ENCODE measurements at places on chromosomes 13 and 19.

DNA sequence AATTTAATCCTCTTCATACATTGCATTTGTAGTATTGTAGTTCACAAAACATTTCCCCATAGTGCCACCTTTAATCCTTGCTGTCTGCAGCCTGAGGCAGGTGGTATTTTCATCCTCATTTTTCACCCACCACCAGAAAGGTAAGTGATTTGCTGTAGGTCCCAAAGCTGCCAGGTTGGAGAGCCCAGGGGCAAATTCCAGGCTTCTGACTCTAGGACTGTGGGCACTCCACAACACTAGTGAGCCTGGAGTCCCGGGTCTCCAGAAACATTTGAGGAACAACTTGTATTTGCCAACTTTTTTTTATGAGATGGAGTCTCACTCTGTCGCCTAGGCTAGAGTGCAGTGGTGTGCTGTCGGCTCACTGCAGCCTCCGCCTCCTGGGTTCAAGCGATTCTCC is 6.2 kb downstream of the ILF3 start:
- DNase-seq: no peak

DNA sequence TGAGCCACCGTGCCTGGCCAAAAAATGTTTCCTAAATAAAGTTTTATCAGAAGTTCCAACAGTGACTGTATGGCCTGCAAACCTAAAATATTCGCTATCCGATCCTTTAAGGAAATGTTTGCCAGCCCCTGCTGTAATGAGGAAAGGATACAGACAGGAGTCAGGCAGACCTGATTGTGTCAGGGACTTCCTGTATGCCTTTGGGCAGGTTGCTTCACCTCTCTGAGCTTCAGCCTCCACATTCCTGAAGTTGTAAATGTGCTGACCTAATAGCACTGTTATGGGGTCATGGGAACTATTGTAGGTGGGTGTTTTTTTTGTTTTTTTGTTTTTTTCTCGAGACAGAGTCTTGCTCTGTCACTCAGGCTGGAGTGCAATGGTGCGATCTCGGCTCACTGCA is 6.2 kb downstream of the ABHD8 start:
- DNase-seq: no peak

GRCh38 chr19:34259367-34260095 is 5.2 kb downstream of the GARRE1 start:
- no peak for DNase-seq

DNA sequence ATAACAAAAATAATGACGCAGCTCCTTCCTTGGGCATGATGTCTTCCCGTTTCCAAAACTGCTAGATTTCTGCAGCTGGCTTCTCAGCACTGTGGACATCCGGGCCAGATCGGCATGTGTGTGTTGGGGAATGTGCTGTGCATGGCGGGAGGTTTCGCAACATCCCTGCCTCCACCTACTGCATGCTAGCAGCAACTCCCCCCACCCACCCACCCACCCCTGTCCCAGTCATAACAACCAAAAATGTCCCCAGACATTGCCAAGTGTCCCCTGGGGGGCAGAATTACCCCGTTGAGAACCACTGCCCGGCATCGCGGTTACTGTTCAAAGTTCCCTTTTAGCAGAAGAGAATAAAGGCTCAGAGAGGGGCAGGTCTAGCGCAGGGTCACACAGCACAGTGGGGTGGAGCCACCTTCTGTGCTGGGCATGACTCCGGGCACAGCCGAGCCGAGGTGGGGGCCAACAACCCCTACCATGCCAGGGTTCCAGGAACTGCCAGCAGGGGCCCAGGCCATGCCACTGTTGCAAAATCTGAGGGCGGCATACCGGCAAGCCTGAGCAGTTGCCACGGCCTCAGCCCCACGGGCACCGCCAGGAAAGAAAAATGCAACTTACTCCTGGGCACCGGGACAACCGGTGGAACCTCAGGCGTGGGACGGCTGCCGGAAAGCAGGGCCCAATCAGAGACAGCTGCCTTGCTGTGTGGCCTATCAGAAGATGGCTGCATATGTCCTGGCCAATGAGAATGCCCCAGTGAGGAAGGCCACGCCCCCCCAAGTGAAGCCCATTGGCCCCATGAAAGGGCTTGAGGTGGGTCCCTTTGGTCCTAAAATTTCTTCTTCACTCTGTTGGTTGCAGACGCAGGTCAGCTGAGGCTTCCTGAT is 22.5 kb upstream of the NFIC start:
- peak; percentile 29 for DNase-seq

DNA sequence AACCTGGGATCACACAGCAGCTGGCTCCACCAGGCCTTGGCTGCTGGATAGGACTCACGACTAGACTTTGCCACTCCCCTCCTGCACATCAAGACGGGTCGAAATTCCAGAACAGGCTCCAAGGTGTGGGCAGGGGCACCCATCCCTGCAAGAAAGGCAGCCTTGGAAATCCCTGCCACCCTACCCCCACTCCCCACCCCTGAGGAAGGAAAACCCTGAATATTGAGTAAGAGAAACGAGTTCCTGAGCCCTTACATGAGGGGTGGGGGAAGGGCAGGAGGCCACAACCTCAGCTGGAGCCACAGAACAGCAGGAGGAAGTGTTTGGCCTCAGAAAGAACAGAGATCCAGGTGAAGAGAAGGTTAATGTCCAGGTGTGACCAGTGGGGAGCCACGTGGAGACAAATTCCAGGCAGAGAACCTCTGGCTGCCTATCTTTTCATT is 20.1 kb downstream of the DEDD2 start:
- DNase-seq: no peak

DNA sequence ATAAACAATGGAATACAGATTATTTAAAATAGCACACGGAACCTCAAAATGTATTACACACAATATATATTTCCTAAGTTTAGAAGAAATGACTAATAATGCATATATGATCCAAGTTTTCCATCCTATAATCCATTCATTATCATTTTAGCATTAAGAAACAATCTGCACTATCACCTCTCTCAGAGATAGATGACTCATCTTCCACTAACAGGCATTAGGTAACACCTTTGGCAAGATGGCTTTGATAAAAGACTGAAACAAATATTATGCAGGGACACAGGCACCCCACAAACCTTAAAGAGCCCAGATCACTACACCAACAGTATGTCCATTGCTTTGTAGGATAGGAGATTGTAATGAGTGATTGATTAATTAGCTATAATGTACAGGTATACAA is 4.1 kb downstream of the ENOX1 start:
- no peak for DNase-seq

DNA sequence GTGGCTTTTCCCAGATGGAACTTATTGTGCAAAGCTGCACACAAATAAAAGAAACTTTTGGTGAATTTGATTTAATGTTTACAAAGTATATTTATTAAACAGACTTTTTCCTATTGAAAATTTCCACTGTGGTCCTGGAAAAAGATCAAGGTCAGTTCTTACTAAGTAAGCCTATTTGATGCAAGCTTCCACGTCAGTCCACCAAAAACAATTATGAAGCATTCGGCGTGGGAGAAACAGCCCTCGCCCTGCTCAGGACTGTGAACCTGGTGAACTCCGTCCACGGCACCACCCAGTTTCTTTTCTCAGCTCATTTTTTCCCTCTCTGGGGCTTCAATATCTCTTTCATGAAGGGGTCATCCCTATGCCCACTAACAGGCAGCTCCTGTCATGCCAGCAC is 149.8 kb downstream of the EFNB2 start:
- no peak for DNase-seq

GRCh38 chr19:18507021-18507726 is 14.7 kb downstream of the ELL start:
- DNase-seq: no peak

GRCh38 chr19:16899566-16900075 is 10.8 kb downstream of the F2RL3 start:
- no peak for DNase-seq

- no peak for DNase-seq
Measured at GRCh38 chr19:55536366-55536765, 567 bp downstream of the SBK2 start.

GRCh38 chr19:11125994-11126685 is 29.4 kb downstream of the SPC24 start:
- DNase-seq: no peak

- no peak for DNase-seq
Measured at GRCh38 chr19:35327642-35328041, 1.3 kb upstream of the CD22 start.

DNA sequence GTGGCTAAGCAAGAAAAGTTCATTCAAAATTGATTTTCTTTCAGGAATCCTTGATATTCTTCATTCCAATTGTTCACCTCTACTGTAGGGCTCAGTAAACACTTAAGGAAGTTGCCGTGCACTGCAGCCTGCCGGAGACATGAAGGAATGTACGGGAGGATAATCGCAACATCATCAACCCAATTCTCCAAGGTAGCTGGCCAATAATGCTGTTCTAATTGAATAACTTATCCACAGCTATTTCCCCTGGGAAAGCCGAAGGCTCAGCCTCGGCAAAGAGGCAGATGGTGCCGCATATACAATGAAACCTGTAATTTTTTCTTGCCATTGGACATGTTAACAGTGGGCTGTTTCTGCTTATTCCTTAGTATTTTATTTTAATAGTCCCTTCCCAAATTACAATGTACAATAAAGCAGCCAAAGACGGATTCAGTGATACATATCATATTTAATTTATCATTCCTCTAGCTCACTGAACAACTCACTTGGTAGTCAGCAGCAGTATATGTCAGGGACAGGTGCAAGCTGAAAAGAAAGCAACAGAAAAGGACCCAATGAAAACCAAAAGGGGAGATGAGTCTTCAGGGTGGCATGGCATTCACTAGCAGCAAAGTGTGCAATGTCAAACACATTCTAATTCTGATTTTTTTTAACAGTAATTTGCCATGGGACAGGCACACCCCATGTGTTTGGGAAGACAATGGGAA is 420.5 kb upstream of the KLF12 start:
- no peak for DNase-seq

DNA sequence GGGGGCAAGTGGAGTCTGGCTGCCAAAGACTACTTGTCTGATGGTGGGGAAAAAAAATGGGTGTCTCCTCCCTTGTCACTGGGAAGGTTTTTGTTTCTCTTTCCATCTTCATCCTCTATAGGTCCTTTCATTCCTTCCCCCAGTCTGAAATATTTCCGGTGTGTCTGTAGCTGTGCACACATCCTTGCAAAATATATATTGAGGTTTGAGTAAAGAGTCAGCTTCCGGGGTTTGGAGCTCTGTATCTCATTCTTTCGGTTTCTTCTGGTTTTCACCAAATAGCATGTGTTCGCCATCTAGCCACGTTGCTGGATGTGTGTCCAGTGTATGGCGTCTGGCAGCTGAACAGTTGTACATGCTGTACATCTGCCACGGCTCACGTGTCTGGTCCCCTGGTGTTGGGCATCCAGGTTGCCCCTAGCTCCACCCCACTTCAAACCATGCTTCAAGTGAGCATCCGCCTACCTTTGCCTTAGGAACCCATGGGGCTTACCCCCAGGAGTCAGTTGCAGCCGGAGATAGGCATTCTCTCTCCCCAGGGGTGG is 142.2 kb downstream of the SIPA1L3 start:
- DNase-seq: no peak

- no peak for DNase-seq
Measured at GRCh38 chr13:30934803-30935202, 2.3 kb downstream of the TEX26 start.

DNA sequence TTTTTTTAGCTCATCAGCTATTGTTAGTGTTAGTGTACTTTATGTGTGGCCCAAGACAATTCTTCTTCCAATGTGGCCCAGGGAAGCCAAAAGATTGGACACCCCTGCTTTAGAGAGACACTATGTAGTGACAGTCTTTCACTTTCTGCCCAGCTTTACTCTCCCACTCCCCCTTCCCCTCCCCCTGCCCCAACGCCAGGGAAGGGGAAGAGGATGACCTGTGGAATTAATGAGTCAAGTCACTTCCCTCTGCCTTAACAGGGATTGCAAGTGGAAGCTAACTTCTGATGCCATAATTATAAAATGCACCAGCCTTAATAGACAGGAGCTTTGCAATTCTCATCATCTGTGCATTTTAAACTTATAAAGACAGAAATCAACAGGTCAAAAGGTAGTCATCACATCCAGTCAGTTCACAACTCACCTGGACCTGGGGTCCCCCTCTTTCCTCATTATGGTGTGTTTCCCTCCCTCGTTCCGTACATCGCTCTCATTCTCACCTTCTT is 1.6 kb downstream of the ZNF415 start:
- no peak for DNase-seq

- DNase-seq: no peak
Measured at GRCh38 chr13:21045100-21045499, 16.3 kb downstream of the LATS2 start.

DNA sequence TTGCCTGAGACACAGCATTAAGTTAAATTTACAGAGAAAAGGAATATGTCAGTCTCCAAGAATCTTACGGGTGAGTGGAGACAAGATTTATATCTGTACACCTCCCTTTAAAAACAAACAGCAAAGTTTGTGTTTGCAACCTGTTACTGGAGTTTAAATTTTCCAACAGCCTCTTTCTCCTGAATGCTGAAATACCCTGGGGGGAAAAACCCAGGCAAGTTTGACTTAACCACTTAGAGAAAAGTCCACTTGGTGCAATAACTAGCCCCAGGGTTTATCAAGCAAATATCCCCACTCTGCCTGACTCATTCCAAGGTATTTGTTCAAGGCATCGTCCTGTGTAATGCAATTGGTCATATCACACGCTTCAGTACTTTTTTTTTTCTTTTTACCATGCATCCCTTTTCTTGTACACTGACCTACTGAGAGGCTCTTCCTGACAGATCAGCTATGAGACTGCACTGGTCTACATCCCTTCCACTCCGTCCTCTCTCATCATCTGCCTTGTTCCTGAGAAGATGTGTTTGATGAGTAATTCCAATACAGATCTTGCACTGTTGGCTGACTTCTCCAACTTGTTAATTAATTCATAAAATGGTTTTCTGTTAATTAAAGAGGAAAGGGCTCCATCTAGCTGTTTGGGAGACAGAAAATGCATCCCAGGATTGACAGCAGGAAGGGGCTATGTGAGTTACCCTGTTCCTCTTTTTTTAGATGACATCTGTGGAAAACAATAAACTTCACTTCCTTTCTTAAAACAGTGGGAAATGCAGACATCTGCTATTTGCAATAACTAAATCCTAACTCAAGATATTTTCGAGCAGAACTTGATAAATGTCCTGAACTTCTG is 212.5 kb upstream of the IRS2 start:
- no peak for DNase-seq

- no peak for DNase-seq
Measured at GRCh38 chr13:66657165-66657881, 572.8 kb downstream of the PCDH9 start.

DNA sequence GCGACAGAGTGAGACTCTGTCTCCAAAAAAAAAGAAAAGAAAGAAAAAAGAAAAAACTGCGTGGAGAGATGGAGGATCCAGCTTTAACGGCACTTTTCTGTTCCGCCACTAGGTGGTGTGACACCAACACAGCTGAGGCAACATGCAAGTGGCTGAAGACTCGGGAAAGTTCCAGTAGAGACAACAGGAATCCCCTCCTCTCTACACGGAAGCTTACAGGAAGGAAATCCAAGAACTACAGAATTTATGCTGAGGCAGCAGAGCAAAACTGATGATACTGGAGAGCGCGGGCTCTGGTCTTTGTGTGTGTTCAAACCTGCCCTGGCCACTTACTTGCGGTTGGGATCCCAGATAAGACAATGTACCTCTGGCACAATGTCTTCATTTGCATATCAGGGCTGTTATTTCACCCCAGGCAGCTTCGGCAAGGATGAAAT is 9.9 kb downstream of the RANBP3 start:
- no peak for DNase-seq
